ENCODE measurements at places on chromosomes 12 and 14.

DNA sequence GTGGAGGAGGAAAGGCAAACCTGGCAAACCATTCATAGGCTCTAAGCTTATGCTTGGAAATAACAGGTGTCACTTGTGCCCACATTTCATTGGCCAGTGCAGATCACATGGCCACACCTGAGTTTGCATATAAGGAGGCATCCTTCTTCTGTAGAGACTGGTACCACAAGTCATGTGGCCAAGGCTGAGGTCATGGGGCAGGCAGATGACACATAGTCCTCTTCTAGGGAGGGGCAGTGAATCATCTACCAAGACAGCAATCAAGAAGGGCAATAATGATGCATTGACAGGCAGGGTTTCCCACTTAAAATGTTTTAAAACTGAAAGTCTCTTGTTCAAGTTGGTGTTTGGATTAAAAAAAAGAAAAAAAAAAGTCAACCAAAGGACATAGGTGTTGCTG lies 77.3 kb downstream of the DAAM1 start:
- DNase-seq: no peak

- DNase-seq: no peak
These were observed 443.2 kb upstream of the TMEM132C start for GRCh38 chr12:127823801-127824200.

DNA sequence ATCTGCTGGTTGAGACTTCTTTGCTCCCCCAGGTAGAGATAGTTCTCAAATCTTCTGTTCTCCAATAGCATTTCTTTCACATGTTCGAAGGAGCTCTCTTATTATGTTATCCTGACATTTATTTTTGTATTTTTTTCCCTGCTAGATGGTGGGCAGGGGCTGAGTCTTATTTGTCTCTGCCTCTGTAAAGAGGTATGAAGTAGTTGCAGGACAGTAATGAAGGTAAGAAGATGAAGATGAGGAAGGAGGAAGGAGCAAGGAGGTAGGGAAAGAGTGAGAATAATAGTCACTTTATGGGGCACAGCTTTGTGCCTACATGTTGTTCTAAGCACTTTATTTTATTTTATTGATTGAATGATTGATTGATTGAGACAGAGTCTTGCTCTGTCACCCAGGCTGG lies 5.0 kb upstream of the CIROP start:
- DNase-seq: no peak

- DNase-seq: no peak
These were observed 11.7 kb upstream of the DAAM1 start for GRCh38 chr14:59176765-59177164.

DNA sequence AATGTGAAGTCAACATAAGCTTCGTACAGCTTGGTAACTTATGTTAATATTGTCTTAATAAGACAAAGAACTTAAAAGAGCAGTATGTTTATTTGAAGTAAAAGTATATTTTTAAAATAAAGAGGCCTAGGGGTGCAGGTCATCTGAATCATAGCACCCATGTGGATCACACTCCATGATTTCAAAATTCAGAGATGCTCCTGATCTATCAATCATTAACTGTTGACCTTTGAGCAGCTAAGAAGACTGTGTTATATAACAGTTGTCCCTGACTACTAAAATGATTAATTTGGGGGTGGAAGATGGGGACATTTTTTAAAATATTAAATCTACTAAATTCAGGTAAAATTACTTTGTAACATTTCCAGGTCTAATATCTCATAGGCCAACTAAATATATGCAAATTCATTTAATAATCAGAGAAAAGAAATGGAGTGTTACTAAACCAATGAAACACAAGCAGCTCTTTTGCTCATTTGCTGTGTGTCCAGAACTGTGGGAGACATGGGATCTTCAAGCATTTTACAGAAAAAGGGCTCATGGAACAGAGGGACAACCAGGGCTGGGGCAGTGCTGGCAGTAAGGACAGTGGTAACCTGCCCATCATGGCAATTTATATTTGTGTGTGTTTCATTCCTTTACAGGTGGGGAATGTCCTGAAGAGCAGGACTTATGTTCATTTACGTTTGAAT lies 120.7 kb upstream of the PCED1B start:
- no peak for DNase-seq

DNA sequence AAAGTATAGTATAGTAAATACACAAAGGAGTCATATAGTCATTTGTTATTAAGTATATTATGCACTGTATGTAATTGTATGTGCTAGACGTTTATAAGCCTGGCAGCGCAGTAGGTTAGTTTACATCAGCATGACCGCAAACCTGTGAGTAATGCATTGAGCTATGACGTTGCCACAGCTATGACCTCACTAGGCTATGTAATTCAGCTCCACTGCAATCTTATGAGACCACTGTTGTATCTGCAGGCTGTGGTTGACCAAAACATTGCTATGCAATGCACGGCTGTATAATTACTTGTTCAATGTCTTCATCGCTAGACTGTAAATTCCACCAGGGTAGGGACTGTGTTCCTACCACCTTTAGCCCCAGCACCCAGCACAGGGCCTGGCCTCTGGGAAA lies 53.2 kb upstream of the VASH1 start:
- no peak for DNase-seq

- no peak for DNase-seq
These were observed 139.7 kb upstream of the CCND2 start for GRCh38 chr12:4133636-4134447.

GRCh38 chr12:101695706-101696105 lies 1.7 kb upstream of the CHPT1 start:
- no peak for DNase-seq

DNA sequence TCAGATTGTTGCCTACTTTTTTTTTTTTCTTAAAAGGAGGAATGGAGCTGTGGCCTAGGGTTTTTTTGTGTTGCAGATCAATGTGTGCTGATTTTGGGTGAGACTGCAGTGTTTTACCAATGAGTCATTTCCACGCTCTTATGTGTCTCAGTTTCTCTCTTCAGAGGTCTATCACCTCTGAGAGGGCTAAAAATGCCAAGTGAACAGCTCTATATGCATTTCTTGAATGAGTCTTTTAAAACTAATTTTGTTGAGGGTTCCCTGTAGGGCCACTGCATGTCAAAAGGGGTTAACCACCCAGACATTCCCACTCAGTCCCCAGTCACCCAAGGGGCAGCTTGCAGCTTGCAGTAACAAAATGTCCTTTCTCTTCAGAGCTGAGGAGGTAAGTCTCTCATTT lies 24.3 kb upstream of the GLIPR1L2 start:
- no peak for DNase-seq

- no peak for DNase-seq
These were observed 14.9 kb downstream of the VRK1 start for GRCh38 chr14:96811985-96812667.

GRCh38 chr12:52252728-52253343 lies 19.8 kb downstream of the KRT7 start:
- DNase-seq: no peak

GRCh38 chr12:131116468-131117117 lies 162.9 kb downstream of the ADGRD1 start:
- no peak for DNase-seq

DNA sequence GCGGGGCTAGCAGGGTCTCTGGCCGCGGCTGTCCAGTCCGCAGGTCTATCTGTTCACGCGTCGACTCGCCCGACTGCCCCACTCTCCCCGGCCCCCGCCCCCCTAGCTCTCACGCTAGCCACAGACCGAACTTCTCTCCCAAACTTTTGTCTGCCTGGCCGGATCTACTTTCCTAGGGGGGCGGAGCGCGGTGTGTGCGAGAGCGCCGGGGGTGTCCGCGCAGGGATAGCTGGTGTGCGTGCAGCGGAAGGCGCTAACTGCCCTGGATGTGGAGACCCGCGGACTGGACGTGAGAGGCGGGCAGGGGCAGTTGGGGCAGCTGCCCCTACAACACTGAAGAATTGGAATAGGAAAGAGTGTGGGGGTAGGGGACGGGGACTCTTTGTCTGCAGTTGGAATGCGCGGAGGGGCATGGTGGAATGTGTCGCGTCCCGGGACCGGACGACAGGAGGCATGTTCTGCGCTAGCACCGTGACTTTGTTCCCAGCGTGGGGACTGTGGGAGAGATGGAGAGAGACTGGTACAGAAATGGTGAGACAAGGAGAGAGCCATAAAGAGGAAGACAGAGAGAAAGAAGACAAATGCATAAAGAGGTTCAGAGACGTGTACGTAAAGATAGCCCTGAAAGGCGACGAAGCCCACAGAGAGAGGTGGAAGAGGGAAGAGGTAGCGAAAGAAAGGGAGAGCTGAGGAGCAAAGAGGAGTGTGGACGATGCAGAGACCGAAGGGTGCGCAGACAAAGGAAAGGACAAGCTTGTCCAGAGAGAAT lies at the start of gene AJUBA:
Gene AJUBA (minus strand): TSS at position 75 of the 769 bp plus-strand sequence. CDS start 285 bp downstream, outside the sequence.
- peak; percentile 62 for DNase-seq

- DNase-seq: no peak
These were observed 53.4 kb downstream of the PLBD1 start for GRCh38 chr12:14514154-14514842.

GRCh38 chr12:12612358-12612757 lies 682 bp downstream of the CREBL2 start:
- DNase-seq: no peak

GRCh38 chr12:650983-651382 lies 12.3 kb downstream of the NINJ2 start:
- DNase-seq: no peak

DNA sequence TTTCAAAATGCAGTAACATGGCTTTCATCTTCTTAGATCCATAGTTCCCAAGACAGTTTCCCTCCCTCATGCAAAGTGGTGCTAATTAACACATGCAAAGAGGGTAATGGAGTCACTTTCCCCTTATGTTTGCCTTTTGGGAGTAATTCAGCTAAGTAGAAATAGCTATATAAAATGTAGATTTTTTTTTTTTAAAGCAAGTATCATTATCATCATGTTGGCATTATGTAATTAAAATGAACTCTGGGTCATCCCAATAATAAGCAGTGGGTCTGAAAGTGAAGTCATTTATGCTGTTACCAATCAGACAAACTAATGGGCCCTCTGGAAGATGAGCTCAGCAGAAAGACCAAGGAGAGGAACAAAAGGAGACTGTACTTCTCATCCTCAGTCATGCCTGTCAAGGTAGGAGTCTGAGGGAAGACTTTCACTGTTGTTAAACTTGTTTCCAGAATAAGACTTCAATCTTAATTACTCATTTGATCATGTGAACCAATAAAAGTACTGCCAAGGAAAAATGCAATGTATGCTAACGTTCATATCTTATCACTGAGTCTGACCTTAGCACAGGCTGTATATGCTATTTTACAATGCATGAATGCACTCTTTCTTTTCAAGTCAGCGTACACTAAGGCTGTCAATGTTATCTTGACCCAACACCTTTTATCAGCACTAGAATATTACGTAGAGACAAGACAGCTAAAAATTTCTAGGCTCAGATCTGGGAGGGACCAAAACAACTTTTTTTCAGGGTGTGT lies 26.8 kb downstream of the AREL1 start:
- no peak for DNase-seq

GRCh38 chr14:96297000-96297399 lies 41.0 kb downstream of the BDKRB1 start:
- no peak for DNase-seq

DNA sequence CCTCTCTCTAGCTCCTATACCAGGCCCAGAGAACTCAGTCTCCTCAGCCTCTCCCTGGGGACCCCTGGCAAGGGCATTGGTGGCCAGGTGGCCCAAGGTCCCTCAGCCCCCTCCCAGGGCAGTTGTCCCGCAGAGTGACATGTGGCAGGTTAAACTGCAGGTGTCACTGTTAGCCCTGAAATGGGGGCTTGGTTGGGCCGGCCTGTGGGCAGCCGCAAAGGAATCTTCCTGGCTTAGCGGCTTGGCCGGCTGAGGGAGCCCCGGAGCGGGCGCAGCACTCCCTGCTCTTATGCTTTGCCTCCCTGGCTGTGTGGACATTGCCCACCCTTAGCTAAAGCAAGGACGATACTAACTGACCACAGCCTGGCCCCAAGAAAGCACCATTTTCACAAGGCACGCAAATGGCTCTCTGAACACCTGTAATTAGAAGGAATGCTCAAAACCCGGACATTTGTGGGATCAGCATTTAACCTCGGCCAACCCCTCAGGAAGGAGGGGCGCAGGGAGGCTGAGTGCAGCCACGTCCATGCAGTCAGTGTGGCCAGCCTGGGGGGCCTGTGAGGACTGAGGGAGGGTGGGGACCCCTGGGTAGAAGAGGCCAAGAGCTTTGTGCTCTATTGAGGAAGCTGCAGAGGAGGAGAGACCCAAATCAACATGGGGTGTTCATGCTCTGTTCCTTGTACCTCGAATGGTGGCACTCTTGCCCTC lies 82.2 kb downstream of the PAPOLA start:
- no peak for DNase-seq

- no peak for DNase-seq
These were observed 19.9 kb downstream of the TMEM233 start for GRCh38 chr12:119613319-119613936.

DNA sequence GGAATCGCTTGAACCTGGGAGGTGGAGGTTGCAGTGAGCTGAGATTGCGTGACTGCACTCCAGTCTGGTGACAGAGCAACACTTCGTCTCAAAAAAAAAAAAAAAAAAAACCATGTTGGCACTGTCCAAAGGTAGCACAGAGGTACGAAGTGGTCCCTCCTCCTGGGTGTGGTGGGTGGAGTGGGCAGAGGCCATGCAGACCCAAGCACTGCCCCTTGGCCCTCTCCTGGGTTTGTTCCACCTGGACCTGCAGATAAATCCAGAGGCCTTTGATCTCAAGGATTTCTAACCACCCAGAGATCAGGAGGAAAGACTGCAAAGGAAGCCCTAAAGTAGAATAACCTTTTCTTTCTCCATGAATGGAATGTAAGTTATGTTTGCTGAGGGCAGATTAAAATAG lies 8.7 kb upstream of the GALNT6 start:
- DNase-seq: no peak

DNA sequence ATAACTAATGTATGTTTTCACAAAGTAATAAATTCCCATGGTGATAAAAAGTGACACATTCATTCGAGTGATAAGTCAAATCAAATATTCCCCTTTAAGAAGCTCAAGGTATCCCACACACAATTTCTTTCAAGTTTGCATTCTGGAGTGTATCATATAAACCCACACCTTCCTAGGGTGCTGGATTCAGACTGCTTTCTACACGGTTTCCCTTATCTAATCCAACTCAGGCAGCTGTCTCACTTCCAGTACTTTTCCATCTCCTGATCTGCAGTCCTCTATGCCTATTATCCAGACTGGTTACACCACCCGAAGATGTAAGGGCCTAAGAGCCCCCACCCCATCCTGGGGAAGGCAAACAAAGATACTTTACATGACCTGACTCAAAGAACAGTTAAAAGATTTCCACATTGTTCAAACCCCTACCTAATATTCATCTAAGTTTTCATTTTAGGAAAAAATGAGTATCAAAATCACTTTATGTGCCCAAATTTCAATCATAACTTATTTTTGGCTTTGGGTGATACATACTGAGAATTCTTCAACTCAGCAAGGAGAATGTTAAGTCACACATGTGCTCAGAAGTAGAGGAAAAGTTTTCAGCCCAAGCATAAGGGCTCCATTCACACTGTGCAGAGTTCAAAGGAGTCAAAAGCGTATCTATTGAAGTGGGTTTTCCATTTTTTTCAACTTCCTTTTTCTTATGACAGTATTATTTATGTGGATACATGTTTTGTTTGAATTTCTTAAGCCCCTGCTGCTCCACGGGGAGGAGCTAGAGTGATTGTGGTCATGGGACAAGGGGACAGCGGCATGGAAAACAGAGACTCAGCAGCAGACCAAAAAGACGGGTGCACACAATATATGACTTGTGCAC lies 41.8 kb downstream of the CORO1C start:
- DNase-seq: no peak
